Diencephalon (tissue), 1 donor: ENCODE measurements at places on chromosomes 12 and 14. TPM values are rescaled to one million over a fixed set of nuclear protein-coding genes. Genes with fewer than 3 reads are reported as not detected.

TGM1 gene
- total RNA-seq: 3.0 TPM

FSCB gene
- not detected for total RNA-seq

YARS2 gene
- total RNA-seq: 33.0 TPM

TSPAN8 gene
- 0.69 TPM for total RNA-seq

KCNH3 gene
- total RNA-seq: 9.2 TPM

LBHD2 gene
- 1.2 TPM for total RNA-seq

OVCH1 gene
- 2.1 TPM for total RNA-seq

ERP27 gene
- total RNA-seq: 0.46 TPM

INHBC gene
- total RNA-seq: not detected

FGF23 gene
- not detected for total RNA-seq

SIX4 gene
- total RNA-seq: 0.92 TPM

CD63 gene
- 303 TPM for total RNA-seq

NTF3 gene
- total RNA-seq: 6.2 TPM

C12orf42 gene
- total RNA-seq: 0.92 TPM
